T1000 (cell line): ENCODE measurements at places on chromosomes 3 and 15.

- DNase-seq, result no peak
Measured at GRCh38 chr15:71683411-71684274, 126.7 kb upstream of the NR2E3 start.

DNA sequence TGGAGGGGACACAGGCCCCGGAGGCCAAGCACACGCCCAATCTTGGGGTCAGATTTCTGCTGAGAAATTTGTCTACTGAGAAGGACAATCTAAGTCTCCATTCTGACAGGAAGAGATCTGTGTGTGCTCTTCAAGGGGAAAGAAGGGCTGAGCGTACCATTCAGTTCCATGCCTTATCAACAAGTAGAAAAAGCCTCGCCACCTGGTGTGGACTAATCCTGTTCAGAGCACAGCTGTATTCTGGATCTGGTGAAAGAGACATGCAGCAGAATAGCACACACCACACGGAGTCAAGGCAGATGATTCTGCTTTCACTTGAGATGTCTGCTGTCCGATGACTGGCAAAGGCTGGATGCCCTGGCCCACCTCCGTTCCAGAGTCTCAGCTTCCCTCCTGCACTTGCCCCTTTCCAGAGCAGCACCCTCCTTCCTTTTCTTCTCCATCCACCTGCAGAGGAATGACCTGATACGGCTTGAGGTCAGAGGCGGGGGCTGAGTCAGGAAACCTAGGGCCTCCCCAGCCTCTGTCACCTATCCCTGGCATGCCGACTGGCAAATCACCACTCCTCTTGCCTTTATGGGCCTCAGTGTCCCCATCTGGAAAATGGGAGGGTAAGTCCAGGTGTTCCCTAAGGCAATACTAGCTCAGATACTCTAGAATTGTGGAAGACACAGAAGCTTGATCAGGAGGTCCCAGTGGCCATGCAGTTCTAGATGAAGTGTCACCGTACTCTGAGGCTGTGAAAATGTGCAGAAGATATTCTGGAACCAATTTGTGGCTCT lies 36.9 kb upstream of the CTSH start:
- no peak for DNase-seq

- DNase-seq, result no peak
Measured at GRCh38 chr15:31840849-31841476, 189.4 kb upstream of the CHRNA7 start.

DNA sequence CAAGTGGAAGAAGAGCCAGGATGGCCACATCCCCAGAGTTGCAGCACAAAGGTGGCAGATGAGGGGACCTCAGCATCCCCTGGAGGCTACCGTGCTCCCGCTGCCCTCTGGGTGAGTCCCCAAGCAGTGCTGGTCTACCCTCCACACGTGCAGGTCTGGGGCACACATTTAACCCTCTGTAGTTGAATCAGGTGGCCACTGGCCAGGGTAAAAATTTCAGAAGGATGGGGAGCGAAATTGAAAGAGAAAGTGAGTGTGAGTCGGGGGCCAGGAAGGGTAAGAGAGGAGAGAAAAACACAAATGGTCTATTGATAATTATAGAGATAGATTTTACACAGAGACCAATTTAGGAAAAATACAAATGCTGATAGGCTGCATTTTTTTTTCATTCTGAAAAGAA lies 139.5 kb upstream of the EIF1B start:
- no peak for DNase-seq

DNA sequence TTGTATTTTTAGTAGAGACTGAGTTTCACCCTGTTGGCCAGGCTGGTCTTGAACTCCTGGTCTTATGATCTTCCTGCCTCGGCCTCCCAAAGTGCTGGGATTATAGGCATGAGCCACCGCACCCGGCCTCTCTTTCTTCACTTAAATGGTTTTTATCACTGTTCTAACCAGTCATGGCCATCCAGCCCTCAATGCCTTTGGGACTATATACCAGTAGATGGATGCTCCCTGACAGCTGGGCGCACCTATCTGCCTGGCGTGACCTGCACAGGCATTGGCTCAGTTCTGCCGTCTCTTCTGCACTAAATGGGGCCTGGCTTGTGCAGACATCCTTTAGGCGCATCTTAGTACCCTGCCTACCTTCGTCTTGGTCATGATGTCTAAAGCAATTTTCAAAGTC lies 233.4 kb downstream of the ADAMTS17 start:
- no peak for DNase-seq

GRCh38 chr3:65963787-65964677 lies 74.7 kb downstream of the MAGI1 start:
- DNase-seq, result peak; percentile 34

- DNase-seq, result no peak
Measured at GRCh38 chr15:75723171-75723846, 10.7 kb upstream of the CSPG4 start.

DNA sequence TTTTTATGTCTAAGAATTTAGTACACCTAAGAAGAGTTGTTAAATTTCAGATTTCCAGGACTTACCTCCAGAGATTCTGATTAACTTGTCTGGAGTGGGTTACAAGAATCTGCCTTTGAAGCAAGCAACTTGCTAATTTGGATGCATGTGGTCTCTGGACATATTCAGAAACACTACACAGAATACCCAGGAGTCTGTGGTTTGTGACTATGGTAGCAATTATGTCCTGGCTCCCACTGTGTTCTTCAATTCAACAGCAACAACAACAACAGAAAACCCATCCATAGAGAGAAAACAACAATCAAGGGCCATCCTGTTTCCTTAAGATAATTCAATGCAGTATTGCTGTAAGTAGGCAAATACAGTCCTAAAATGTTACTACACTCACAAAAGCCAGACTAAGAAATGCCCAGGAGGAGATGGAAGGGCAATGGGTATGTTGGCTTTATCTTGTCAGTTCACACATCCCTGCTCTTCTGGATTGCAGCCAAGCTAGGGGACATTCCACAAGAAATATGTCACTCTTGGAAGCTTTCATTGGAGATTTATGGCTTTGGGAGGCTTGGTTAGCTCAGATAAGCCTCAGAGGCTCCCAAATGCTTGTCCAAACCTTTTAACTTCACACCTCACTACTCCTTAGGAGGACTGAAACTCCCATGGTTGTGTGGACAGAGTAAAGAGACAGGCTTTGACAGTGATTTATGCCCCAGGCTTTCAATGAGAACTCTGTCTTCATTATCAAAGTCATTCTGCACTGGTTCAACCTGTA lies 99.4 kb upstream of the MRPL3 start:
- DNase-seq, result no peak

- DNase-seq, result no peak
Measured at GRCh38 chr3:183975981-183976662, 41.6 kb downstream of the ABCC5 start.

- DNase-seq, result no peak
Measured at GRCh38 chr15:42033214-42033873, 12.5 kb upstream of the PLA2G4E start.

DNA sequence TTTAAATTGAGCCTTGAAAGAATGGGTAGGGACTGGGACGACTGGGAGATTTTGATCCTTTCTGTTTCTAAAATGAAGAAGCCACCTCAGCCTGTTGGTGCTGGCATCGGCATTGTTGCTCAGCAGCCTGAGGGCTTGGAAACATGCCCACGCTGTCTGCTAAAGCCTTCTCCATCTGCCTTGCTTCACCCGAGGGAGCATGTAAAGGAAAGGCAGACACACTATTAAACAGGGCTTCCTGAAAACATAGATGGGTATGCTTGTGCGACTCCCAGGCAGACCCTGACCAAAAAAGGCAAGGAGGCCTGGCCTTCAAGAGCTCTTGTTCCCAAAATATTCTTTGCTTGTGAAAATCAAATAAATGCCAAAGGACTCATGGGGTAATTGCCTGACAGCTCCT lies 84.2 kb upstream of the SLC4A7 start:
- DNase-seq, result peak; percentile 69

- no peak for DNase-seq
Measured at GRCh38 chr3:157220211-157220610, 60.3 kb upstream of the CCNL1 start.

- no peak for DNase-seq
Measured at GRCh38 chr3:196894557-196895295, 27.0 kb downstream of the SENP5 start.

- no peak for DNase-seq
Measured at GRCh38 chr15:93340406-93340805, 251.4 kb upstream of the RGMA start.

- DNase-seq, result no peak
Measured at GRCh38 chr15:35557544-35557943, 11.6 kb upstream of the DPH6 start.

GRCh38 chr3:13092621-13093617 lies 19.7 kb upstream of the IQSEC1 start:
- DNase-seq, result no peak

DNA sequence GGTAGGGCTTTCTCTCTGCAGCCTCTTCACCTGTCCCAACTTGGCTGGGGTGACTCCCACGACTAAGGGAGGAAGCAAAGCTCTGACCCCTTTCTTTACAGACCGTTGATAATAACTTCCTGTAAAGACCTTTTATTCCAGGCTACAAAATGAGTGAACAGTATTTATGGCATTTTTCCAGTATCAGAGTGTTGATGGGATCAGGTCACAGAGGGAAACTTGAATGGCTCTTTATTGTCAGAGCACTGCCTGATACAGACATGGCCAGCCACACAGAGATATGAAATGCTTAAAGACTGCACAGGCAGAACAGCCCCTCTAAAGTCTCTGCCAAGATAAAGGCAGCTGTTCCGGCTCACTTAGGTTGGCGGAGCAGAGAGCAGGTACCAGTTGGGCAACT lies 1033.9 kb upstream of the NR2F2 start:
- DNase-seq, result no peak

- DNase-seq, result no peak
Measured at GRCh38 chr3:155185631-155186071, 105.5 kb downstream of the MME start.

DNA sequence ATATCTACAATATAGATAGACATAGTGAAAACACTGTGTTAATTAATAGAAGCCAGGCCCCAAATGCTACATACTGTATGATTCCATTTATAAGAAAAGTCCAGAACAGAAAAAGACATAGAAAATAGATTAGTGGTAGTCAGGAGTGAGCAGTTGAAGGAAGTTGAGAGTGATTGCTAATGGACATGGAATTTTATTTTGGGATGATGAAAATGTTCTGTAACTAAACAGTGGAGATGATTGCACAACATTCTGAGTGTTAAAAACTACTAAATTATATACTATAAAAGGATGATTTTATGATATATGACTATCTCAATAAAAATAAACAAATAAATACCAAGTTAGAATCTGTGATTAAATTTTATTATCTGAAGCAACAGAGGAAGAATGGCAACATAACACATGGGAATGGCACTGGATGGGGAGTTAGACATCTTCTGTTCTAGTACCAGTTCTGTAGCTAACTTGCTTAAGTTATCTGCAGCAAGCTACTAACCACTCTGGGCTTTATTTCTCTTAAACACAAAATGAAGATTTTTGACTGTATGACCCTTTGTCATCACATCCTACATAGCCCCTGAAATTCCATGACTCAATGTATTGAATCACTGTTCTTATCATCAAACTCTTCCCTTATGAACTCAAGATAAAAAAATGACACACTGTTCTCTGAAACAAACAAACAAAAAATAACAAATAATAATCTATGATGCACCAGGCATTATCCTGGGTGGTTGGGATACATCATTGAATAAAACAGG lies 612.7 kb downstream of the TBL1XR1 start:
- DNase-seq, result no peak

DNA sequence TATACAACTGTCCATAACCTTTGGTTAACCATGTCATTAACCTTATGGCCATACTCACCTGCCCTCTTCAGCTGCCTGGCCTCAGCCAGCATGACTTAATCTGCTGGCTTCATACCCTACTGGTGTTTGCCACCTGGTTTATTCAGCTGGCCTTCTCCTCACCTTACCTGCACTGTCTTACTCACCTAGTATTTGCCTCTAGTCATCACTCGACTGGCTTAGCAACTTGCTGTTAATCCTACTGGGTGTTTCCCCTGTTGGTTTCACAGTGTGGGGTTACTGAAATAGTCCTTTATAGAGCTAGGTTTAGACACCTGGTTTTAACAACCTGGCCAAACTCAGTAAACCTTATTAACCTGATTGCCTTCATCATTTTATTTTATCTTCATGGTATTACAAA lies 96.4 kb downstream of the IL12A start:
- no peak for DNase-seq

GRCh38 chr3:52030714-52031310 lies 25.6 kb downstream of the DUSP7 start:
- no peak for DNase-seq

GRCh38 chr3:54970895-54971294 lies 43.0 kb upstream of the LRTM1 start:
- DNase-seq, result no peak
